ENCODE measurements at places on chromosomes 11 and 22.

DNA sequence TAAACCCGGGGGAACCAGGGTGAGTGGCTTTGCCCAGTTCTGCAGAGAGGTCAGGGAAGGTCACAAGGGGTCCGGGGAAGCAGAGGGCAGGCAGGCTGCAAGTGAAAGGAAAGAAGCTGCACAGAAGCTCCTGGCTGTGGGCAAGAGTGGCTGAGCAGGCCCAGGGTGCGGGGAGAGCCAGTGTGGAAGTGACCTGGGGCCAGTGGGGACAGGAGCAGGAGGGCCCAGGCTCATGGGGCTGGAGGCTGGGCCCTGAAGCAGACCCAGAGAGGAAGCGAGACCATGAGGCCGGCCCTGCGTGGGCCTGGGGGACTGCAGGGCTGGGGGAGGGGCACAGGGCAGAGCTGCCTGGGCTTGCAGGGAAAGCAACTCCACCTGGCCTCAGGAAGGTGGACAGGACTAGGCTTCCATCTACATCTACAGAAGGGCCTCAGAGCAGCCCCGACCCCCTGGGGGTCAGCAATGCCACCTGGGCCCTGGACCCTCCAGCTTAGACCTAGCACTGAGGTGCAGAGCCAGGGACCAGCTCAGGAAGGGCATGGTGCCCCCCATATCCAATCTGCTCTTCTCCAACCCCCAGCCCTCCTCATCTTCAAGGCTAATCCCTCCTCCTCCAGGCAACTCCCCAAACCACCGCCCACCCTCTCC is 11.6 kb downstream of the IGF2 start:
- no peak for DNase-seq

GRCh38 chr11:134423106-134423505 is 11.1 kb upstream of the B3GAT1 start:
- DNase-seq = no peak

GRCh38 chr22:49188091-49188490 is 639.6 kb downstream of the BRD1 start:
- DNase-seq = no peak

- peak; percentile 40 for DNase-seq
These were observed 1.7 kb downstream of the SMTN start for GRCh38 chr22:31082606-31083376.

GRCh38 chr22:22014285-22014659 is 31.7 kb upstream of the TOP3B start:
- no peak for DNase-seq

GRCh38 chr11:71212871-71213559 is 39.4 kb downstream of the SHANK2 start:
- DNase-seq = no peak

DNA sequence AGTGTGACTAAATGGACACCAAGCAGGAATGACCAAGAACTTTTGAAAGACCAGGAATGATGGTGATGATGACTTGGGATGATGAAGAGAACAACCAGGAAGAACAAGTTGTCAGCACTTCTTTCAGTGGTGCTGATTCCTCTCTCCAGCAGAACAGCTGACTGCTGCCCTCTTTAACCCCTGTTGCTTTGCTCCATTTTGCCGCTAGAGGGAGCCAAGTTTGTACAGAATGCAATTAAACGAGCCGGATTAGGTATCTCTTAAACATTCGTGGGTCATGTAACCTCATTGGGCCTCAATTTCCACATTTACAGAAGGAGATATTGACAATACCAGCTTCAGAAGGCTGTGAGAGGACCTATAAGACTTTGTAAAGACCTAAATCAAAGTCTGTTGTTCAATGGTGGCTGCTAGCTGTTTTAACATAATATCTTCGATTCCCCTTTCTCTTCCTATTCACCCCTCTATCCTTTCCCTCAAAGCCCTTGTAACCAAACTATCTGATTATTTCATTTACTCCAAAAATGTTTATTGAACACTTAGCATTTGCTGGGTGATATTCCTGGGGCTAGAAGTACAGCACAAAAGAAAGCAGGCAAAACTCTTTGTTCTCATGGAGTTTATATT is 1.9 kb downstream of the OR4S1 start:
- peak; percentile 69 for DNase-seq

- no peak for DNase-seq
These were observed 188.2 kb downstream of the METTL15 start for GRCh38 chr11:28296426-28296825.

GRCh38 chr22:46086577-46087335 is 63.6 kb upstream of the PPARA start:
- DNase-seq = no peak

GRCh38 chr11:13691286-13691899 is 22.9 kb downstream of the FAR1 start:
- DNase-seq = no peak

- no peak for DNase-seq
These were observed 128.3 kb downstream of the TEAD1 start for GRCh38 chr11:12802418-12803085.

DNA sequence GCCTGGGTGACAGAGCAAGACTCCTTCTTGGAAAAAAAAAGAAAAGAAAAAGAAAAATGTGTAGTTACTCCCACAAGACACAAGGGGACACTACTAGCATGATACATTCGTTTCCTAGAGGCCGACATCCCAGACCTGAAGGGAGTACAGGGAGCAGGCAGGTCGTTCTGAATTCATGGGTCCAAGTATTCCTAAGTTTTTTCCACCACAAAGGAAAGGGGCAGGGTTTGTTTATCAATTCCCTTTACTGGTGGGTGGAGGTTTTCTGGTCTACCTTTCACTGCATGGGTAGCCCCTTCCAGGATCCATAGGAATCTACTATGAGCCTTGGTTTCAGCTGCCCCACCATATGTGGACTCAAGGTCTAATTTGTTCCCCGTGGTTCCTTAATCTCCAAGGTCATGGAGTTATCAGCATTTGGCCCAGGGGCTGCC is 11.8 kb downstream of the TIGD3 start:
- DNase-seq = peak; percentile 74

DNA sequence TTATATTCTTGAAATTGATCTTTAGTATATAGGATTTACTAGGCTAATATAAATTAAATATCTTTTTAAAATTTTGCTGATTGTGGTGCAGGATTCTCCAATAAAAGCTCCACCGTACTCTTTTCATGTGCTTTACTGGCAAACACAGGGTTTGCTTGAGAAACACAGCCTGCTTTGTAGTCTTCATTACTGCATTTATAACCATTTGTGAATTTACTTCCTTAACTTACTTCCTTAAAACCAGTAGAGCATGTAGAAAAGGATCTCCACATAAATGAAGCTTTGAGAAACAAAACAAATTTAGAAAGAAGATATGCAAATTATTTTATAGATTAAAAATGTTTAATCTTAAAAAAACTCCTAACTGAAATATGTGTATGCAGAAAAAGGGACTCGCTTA is 28.8 kb downstream of the SWAP70 start:
- DNase-seq = no peak

DNA sequence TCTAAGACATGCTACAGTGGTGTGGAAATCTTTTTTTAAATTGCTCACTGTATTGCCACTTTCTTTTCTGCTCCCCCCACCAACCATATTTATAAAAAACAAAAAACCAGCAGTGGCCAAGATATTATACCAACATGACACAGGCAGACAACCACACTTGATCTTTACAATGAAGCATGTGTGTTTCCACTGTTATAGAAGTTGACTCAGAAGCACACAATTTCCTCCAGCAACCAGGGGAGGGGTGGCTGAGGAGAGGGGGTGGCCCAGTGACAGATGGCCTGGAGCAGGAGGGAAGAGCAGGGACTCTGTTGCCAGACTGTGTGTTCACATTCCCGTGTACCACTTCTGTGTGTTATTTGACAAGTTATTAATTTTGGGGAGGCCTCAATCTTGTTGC is 14.8 kb downstream of the CD59 start:
- DNase-seq = no peak

DNA sequence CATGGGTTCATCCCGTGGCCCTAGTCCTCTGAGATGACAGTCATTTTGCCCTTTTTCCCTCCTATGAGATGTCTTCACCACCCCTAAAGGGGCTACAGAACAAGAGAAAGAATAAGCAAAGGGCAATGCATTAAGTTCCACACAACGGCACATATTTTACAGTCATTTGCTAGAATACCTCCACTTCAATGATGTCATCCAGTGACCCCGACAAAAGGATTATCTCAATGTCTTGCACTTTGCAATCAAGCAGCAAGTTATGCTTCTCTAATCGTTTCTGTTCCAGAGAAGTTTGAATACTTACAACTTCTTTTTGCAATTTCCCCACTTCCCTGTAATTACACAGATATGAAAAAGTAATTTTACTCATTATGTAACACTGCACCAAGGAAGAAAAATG is 49.9 kb downstream of the FAM118A start:
- no peak for DNase-seq

DNA sequence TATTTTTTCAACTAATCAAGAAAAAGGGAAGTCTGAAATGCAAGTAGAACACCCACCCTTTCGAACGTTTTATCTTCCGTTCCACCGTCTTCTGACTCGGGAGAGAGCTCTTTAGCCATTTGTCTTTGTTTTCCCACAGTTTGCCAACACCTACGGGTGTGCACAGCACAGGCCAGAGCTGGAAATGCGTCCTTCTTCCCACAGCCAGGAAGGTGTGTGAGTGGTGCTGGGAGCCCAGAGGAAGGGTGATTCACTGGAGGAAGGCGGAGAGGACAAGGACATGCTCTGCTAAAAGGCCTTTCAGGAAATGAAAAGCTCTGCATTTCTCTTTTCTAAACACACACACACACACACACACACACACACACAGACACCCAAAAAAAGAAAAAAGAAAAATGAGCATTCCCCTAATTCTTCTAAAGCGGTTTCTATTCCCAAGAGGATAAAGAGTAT is 18.5 kb downstream of the ENDOD1 start:
- no peak for DNase-seq

DNA sequence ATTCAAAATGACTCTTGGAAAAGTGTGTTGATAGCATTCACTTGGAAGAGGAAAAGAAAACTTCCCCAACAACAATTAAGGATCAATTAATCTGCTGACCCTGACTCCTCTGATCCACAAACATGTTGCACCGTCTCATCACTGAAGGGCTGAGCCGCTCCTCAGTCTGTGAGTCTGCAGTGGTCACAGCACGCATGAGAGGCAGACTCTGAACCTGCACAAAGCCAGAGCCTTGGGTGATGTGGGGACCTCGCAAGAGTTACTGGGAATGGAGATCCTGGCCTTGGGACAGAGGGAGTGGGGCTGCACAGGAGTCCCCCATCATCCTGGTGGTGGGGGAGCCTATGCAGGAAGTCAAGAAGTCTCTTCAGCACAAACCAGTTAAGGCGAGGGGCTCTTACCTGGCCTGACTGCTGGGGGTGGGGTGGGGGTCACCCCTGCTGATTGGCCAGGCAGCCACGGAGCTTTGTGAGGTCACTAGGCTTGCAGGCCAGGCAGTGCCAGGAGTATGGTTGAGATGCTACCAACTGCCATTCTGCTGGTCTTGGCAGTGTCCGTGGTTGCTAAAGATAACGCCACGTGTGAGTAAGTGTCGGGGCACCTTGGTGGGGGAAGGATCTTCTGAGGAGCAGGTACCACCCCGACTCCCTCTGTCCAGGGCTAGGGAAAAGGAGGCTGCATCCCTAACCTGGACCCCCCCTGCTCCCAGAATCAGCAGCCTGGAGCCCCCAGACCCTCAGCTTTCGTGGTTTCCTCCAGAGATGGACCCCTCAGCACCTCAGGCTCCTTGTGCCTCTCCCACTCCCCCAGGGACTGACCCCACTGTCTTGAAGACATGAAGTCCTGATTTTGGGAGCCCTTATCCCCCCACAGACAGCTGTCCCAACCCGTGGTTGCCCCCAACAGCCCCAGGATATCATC is at the start of gene ACR:
TSS of gene ACR (plus strand) at position 477 of the 921 bp plus-strand sequence. CDS start at position 509, 32 bp downstream.
- no peak for DNase-seq

DNA sequence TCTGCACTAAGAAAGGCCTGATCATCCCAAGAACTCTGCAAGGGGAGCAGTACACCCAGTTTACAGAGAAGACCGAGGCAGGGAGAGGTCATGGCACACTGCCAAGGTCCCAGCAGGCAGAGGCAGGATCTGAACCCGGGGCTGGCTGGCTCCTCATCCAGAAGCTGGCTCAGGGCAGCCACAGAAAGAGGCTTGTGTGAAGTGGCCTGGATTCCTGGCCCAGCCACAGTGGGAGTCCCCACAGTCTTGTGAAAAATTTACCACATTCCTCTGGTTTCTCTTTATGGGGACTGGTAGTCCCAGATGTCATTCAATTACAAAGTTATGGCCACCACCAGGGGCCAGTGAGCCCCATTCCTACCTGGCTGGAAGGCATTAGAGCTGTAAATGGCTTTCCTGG is 440.5 kb downstream of the MIAT start:
- DNase-seq = no peak

DNA sequence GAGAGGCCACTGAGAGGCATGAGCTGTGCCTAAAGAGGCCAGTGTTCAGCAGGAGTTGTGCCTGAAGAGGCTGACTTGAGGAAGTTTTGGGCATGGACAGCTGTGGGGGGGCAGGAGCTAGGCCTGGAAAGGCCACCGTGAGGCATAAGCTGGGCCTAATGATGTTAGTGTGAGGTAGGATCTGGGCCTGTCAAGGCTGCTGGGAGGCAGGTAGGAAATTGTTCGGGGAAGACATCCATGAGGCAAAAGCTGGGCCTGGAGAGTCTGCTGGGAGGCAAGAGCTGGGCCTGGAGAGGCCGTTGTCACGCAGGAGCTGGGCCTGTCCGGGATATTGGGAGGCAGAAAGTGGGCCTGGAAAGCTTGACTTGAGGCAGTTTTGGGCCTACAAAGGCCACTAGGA is 44.9 kb downstream of the OR4C45 start:
- DNase-seq = no peak

DNA sequence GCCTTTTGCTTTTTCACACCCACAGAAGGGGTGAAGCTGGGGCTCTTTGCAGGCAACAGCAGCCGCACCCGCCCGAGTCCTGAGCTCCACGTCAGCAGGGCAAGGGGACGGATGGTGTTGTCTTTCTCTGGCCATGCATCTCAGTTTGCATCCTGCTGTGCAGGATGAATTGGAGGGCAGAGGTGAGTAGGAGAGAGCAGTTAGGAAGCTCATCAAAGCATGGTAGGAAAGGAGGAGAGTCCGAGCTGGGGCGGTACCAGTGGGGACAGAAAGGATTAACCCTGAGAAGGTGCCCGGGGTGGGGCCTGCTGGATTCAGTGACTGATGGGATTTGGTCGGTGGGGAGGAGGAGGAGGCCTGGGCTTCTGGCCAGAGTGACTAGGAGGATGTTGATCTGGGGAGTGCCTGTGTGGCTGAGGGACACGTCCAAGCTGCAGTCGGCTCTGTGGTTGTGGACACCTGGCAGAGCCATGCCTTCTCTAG is 14.6 kb downstream of the FAM83F start:
- DNase-seq = no peak

- peak; percentile 58 for DNase-seq
These were observed 5.7 kb downstream of the CTSD start for GRCh38 chr11:1757861-1758610.

GRCh38 chr22:50046019-50046415 is 12.1 kb downstream of the TTLL8 start:
- no peak for DNase-seq

DNA sequence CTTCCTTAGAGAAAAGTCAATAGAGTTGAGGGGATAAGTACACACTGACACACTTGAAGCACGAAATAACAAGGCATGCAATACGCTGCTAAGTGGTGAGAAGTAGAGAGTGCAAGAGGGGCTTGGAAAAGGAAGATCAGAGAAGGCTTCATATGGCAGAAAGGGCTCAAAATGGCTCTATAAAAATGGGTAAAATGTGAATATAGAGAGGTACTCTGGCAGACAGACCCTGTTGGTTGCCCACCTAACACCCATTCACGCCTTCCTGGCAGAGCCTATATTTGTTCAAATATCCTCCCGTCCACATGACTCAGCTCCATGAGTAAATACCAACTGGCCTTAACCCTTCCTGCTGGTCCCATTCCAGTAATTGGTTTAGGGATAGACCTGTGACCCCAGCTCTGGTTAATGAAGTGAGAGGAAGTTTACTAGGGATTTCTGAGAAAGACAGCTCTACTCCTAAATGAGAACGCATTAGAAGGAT is 38.9 kb upstream of the CCDC34 start:
- DNase-seq = no peak
